ENCODE measurements at places on chromosomes 16 and 17.

- DNase-seq = no peak
Observed at GRCh38 chr16:1789643-1790045, 3.9 kb downstream of the IGFALS start.

- DNase-seq = peak; percentile 58
Observed at GRCh38 chr16:81318711-81319110, 3.9 kb downstream of the GAN start.

GRCh38 chr16:69906838-69907401 lies 44.2 kb upstream of the CLEC18A start:
- DNase-seq = no peak

- DNase-seq = no peak
Observed at GRCh38 chr16:30473231-30474073, 910 bp downstream of the ITGAL start.

- peak; percentile 53 for DNase-seq
Observed at GRCh38 chr16:66845791-66846221, 1.6 kb downstream of the CA7 start.

GRCh38 chr16:66881014-66881417 lies 701 bp downstream of the PDP2 start:
- DNase-seq = peak; percentile 28

DNA sequence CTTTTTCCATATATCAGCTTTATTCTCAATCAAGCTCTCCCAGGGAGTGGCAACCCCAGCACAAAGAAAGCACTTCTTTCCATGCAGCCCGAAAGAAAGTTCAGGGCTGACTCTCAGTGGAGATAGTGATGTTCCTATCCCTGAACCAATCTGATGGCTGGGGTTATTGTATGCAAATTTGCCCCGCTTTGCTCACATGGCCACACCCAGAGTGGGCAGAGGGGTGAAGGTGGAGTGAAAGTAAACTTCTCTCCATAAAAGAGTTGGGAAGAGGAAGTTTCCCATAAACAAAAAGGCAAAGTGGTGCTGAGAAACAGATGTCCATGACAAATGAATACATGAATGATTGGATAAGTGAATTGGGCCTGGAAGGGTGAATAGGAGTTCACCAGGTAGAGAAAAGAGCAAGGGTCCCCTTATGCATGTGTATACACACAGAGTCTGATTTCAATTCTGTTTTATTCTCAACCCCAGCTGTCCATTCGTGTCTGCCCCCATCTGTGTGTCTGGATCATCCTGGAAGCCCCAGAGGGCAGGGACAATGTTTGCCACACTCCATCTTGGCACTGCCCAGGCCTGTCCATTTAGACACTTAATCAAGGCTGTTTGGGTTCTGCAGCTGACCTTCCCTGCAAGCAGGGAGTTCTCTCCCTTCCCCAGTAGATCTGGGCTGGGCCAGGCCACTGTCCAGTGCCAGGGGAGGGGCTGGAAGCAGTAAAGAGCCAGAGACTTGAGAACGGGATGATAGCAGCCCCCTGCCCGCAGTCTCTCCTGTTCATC lies 14.1 kb upstream of the NGFR start:
- DNase-seq = no peak

GRCh38 chr17:4177806-4178205 lies 34.8 kb downstream of the CYB5D2 start:
- DNase-seq = no peak

GRCh38 chr17:60631119-60631518 lies 31.1 kb downstream of the PPM1D start:
- no peak for DNase-seq

GRCh38 chr17:59511726-59512125 lies 53.7 kb upstream of the DHX40 start:
- no peak for DNase-seq

DNA sequence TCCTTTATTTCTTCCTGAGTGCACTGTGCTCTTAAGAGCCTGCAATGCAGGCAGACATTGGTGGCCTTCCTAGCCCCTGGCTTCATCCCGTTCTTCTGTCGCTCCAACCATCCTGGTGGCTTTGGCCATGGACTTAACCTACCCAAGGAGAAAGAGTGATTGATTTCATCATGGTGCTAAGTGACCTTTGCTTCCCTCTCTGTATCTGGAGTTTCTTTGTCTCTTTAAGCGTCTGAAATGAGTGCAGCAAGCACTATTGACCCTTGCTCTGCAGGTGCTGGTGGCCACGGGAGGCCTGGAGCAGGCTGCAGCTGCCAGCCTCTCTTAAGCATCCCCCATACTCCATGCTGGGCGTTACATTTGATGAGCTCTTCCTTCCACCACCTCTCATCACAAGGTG lies 60.5 kb downstream of the RAP1GAP2 start:
- peak; percentile 36 for DNase-seq

GRCh38 chr16:63461248-63461841 lies 1425.1 kb upstream of the CDH8 start:
- peak; percentile 73 for DNase-seq

- no peak for DNase-seq
Observed at GRCh38 chr17:11601661-11602060, 3.4 kb downstream of the DNAH9 start.

- DNase-seq = no peak
Observed at GRCh38 chr17:65121916-65122806, 15.0 kb upstream of the RGS9 start.

- DNase-seq = no peak
Observed at GRCh38 chr17:1650731-1651558, 1.3 kb upstream of the RILP start.

- DNase-seq = no peak
Observed at GRCh38 chr16:1553946-1554825, 20.7 kb downstream of the TMEM204 start.
